ENCODE measurements at places on chromosomes 1 and 21.
A peak's percentile ranks its signal among the peaks of the same experiment; 100 is the strongest.

DNA sequence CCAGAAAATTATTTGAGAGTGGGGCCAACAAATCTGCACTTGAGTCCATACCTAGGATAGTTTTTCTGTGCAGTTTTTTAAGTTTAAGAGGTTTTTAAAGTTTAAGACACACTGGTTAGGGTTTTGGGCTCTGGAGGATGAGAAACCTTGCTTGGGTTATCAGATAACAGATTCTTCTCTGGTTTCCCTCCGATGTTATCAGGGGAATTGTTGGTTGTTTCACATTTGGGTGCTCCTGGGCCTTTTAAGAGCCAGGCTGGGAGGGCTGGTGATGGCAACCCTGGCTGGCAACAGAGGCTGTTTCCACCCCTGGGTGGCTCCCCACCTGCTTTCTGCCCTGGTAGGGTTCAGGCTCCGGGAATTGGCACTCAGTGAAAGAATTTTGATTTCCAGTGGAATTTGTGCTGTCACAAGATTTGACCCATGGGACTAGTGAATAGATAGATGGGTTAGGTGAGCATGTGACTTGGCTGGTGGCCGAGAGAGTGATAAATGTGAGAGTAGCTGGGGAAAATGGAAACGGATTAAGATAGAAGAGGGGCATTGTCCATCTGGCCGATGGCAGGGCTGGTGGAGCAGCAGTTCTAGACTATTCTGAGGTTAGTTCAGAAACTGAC lies 14.8 kb downstream of the VANGL1 start:
- DNase-seq = no peak

- no peak for DNase-seq
These were observed 288.4 kb upstream of the PRMT6 start for GRCh38 chr1:106768077-106768476.

- no peak for DNase-seq
These were observed 3.4 kb upstream of the KRTAP10-5 start for GRCh38 chr21:44583800-44584147.

DNA sequence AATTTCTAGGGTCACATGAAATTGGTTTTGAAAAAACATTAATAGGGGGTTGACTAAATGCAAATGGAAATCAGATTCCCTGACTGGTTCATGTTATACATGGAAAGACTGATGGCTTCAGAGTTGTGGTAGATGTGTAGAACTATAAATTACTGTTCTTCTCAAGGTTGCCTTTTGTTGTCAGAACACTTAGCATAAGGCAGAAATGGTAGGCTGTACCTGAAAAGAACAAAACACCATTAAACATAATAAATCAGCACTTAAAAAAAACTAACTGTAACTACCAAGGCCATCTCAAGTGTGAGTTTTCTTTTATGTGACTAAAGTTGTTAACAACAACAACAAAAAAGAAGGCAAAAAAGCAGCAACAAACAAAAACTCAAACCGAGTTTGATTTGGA lies 111.8 kb downstream of the RPS6KC1 start:
- DNase-seq = no peak

DNA sequence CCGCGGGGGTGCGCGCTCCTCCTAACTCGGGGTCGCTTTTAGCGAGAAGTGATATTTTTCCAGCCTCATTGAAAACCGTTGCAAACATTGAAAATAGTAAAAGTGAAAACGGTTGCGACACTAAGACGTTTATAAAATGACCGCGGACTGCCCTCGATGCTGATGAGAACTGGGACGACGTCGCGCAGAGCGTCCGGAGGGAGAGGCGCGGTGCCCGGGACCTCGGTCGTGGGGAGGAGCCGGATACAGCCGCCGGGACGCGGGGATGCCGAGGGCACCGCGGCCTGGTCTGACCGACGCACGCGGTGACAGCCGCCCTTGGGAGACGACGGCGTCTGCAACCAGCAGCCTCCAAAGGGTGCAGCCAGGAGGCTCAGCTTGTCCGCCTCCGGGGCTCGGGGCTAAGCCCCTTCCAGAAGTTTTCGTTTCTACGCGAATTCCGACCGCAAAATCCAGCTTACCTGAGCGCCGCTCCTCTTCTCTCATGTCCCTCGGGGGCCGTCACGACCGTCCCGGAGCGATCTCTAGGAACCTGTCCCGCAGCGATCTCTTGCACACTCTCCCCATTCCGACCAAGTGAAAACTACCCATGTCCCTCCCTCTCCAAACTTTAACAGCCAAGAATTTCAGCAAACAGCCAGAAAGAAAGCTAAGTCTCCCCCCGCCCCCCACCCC lies 144.4 kb upstream of the ETS2 start:
- peak; percentile 72 for DNase-seq

GRCh38 chr1:63980740-63981407 lies 207.1 kb downstream of the ROR1 start:
- no peak for DNase-seq

DNA sequence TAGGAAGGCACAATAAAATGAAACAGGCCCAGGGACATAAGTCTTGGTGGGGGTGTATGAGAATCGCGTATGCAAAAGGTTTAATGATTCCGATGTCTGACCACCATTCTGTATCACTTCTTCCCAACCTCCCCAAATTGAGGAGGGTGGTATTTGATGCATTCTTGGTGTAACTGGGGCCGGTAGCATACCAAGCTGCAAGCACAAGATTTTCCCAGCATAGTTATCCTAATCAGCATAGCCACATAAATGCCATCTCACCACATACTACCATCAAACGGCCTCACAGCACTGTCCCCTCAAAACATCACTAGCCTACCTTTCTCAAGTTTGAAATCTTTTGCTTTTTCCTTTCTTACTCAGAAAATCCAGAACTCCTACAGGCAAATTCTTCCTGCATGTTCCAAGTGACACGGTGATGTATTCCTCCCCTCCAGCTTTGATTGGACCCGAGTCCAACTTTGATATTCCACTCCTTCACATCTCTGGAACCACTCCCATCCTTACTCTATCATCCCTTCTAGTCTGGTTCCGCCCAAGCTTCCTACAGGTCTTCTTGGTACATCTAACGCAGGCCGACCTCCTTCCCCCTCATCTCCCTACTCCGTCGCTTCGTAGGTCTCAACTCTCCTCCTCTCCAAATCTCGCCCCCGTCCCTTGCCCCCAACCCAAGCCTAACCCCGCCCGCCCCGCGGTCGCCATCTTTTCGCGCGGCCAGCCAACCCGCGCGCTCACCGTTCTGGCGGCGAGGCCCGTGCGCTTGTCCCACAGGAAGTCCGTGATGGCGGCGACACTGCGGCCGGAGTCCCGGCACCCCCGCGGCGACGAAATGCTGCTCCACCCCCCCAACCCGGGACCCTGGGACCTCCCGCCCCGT lies 600 bp downstream of the CLK2 start:
- no peak for DNase-seq

- DNase-seq = peak; percentile 72
These were observed 80.0 kb downstream of the NDUFS5 start for GRCh38 chr1:39105841-39106765.

DNA sequence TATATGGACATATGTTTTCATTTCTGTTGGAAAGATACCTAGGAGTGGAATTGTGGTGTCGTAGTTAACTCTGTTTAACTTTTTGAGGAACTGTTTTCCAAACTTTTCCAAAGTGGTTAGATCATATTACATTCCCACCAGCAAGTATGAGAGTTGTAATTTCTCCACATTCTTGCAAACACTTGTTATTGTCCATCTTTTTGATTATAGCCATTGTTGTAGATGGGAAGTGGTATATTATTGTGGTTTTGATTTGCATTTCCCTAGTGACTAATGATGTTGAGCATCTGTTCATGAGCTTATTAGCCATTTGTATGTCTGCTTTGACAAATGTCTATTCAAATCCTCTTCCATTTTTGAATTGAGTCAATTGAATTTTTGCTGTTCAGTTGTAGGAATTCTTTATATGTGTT lies 19.8 kb downstream of the CAMTA1 start:
- DNase-seq = no peak

GRCh38 chr1:101004670-101005069 lies 20.9 kb downstream of the DPH5 start:
- DNase-seq = no peak

DNA sequence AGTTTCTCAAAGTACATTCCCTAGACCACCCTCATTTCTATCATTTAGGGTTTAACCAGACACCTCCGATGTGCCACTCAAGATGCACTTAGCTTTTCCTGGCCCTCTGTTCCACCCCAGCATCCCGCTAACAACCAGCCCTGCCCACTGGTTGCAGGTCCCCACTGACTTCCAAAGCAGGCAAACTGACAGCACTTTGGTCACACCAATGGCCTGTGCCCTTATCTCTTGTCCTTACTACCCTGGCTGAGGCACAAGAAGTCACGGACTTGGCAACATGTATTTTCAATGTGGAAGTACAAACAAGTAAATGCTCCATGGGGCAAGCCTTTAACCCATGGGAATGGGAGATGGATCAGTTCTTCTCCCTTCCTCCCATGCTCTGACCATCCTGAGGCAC lies 357.1 kb downstream of the OMA1 start:
- no peak for DNase-seq

DNA sequence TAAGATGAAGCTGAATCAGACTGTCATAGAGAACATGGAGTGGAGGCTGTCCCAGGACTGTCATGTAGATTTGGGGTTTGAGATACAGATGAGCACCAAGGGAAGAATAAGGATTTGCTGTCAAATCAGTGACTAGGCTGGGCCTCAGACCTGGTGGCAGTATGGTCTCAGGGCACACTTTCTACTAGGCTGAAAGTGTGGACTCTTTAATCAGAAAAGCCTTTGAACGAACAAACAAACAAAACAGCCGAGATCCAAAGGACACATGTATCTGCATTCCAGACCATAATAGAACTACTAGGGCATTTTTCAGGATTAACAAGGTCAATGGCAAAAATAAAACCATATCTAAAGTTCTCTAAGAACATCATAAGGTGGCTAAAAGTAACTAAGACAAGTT lies 2.9 kb downstream of the OR10J1 start:
- DNase-seq = no peak

DNA sequence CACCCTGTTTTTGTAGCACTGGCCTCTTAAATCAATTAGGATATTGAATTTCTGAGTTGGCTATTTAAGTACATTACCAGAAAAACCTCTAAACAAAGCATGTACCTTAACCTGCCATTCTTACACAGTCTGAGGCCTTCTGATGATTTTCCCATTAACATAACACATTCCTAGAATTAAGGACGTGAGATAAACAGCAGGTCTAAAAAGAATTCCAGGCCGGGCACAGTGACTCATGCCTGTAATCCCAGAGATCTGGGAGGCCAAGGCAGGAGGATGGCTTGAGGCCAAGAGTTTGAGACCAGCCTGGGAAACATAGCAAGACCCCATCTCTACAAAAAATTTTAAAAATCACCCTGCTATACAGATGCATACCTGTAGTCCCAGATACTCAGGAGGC lies 18.0 kb upstream of the LRRC8D start:
- DNase-seq = no peak

DNA sequence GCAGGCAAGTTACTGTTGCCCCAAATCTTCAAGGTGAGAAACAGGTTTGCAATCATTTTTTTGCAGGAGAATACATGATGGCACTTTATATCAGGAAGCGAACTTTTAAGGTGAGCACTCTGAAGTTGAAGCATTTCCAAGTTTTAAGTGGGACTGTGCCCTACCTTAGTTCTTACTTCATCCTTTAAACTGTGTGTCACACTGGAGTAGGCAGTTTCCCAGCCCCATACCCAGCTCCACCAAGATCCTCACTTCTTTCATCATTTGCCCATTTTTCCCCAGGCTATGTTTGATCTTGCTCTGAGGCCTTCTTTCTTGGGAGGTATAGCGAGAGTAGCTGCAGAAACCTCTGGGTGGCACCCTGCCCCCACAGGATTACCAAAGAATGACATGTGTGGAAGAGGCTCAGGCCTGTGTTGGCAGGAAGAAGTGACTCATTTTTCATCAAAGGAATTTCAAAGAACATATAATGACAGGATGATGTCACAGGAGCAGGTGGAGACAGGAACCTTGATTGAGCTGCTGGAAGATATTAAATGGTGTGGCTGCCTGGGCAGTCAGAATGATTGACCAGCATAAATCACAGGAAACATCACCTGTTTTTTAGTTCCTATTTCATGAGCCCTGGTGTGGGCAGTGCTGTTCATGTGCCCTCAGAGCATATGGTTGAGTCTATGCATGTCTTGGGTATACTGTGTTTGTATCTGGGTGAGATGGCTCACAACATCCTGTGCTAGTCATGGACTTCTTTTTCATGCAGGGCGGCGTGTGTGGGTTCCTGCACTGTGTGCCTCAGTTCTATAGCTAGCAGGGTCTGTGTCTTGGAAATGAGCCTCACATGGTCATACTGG lies 20.8 kb upstream of the MACF1 start:
- DNase-seq = no peak

DNA sequence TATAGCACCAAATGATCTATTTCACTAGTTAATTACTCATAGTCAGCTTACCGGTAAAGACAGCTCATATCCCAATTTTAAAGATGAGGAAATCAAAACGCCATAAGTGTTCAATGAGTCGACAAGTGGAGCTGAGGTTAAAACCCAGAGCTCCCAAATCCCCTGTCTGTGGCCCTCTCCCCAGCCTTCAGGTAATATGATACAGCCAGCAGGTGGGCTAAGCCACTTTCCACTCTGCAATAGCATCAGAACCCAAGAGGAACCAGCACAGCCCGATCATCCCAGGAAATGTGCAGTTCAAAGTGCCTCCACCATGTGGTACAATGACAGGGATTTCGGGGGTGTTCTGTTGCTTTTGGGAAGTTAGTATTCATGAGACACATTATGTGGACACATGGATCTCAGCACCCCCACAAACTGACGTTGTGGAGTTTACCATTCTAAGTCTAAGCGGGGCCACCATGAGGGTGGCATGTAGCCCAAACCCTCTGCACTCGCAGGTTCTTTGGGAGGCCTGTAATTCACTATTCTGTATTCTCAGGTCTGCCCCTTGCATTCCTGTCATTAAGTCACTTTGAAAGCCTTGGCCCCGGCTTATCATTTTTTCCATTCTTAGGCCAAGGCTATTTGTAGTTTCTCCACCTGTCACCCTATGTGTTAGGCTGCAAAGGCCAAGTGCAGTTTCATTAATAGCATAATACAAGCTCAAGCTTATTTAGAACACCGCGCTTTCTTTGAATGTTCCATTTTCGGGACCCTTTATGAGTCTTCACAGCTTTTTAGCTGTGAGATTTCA lies 26.3 kb upstream of the ACTN2 start:
- no peak for DNase-seq

DNA sequence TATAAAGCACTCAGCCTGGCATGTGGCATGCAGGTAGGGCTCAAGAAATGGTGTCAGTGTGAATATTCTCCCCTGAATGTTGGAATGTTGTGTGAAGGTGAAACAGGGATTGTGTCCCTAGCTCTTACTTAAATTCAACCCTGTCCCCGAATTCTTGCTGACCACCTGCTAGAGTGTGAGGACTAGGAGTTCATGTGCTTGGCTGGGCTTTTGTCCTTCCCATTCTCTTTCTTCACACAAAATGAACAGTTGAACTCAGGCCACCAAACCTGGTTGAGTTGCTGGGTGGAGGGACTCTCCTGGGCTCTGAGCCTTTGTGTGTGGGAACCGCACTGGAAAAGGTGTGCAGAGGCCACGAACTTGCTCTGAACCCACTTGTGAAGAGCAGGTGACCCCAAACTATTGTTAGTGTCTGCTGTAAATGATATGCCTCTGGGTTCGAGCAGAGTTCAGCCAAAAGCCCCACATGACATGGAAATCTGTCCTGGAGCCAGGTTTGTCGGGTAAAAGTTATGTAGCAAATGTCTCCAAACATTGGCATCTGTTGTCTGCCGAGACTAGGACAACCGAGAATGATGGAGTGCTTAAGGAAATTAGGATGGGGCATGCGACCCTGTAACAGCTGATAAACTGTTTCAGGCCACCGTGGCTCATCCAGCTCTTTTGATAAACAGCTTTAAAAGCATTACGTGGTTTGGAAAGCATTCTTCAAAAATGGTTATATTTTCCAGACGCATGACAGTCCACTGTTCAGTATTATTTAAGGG lies 144.2 kb downstream of the DHRS3 start:
- DNase-seq = no peak

GRCh38 chr21:38472412-38473108 lies 25.7 kb downstream of the ERG start:
- no peak for DNase-seq
